Foreskin keratinocyte (primary cell): ENCODE measurements at places on chromosomes 1 and 21.

GRCh38 chr1:222543817-222544216, 4.1 kb downstream of the HHIPL2 start:
- no peak for DNase-seq

DNA sequence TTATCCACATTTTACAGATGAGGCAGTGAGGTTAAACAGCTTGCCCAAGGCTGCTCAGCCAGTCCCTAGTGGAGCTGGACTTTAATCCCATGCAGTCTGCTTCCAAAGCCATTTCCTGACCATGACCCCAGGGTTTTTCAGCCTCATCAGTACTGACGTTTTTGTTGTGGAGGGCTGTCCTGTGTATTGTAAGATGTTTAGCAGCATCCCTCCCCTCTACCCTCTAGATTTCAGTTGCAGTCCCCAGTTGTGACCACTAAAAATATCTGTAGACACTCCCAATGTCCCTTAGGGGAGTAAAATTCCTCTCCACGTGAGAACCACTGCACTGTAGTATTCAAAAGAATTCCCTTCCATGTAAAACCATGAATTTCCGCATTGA, 30.2 kb upstream of the C1orf105 start:
- no peak for DNase-seq

- peak; percentile 68 for DNase-seq
Observed at GRCh38 chr1:151416231-151416630, 16.9 kb downstream of the PSMB4 start.

DNA sequence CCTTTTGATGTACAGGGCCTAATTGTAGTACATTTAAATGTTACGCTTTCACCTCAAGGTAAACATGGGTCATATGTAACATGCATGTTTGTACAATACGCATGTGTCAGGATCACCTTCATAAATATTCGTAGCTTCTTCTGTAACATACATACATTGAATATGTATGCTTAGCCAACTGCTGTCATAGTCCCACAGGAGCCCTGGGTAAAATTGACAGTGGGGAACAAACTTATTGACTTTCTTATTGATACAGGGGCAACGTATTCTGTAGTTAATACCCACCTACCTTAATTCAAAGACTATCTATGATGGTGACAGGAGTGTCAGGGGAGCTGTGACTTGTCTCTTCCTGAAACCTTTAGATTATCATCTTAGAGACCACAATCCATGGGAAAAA, 3.7 kb upstream of the REN start:
- no peak for DNase-seq

- DNase-seq = peak; percentile 85
Observed at GRCh38 chr1:975896-976683, 5.8 kb downstream of the PERM1 start.

DNA sequence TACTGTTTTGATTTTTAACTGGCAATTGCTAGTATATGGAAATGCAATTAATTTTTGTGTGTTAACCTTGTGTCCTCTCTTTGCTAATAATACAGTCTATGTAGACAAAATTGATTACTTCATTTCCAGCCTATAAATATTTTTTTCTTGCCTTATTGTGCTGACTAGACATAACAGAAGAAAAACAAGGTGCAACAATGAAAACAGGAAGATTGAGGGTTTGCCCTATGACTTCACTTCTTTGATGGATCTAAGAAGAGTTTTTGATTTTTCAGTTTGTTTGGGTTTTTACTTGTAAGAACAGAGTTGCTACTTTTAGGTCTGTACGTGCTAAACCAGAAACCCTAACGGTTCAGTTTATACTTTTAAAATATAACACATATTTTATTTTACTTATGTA, 8.5 kb upstream of the CNIH4 start:
- DNase-seq = no peak

DNA sequence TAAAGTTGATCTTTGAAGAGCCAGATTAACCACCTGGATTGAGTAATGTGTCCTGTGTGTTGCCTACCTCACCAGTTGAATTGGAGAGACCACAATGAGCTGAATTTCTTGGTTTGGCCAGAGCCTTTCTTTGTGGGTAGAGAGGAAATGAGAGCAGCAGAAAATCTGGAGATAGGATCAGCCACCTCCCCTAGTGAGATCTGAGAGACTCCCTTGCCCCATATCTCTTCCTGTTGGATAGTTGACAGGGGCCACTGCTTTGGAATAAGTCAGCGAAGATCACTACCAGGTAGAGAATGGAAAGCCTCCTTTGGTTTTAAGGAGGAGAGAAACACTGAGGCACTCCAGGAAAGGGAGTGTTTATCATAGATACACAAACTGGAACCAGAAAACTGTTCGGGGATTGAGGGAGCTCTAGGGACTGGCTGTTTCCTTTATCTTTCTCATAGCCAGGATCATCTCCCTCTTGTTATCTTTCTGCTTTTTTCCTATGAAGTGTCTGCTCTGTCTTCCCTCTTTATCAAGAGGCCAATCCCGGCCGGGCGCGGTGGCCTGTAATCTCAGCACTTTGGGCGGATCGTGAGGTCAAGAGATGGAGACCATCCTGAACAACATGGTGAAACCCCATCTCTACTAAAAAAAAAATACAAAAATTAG, 21.3 kb upstream of the ZNF326 start:
- no peak for DNase-seq

- DNase-seq = no peak
Observed at GRCh38 chr1:29801003-29801402, 564.7 kb downstream of the PTPRU start.

GRCh38 chr1:231702804-231703203, 76.2 kb downstream of the DISC1 start:
- DNase-seq = peak; percentile 47

- peak; percentile 97 for DNase-seq
Observed at GRCh38 chr1:82388679-82389078, 587.9 kb downstream of the ADGRL2 start.

DNA sequence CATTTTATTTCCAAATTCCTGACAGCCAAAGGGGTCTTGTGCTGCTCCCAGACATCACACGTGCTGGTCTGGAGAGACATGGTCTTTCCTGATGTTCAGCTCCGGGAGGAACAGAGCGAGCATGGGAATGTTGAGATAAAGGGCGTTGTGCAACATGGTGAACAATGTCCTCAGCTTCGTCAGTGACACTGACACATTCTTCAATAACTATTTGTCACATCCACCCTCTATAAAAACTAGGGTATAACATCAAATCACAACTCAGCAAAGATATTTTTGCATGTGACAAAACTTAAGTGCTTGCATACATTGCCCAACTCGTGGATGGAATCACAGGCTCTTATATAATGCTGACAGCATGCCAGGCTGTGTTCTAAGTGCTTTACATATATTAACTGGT, 42.4 kb upstream of the GRHL3 start:
- DNase-seq = no peak

GRCh38 chr1:71252900-71253299, 172.1 kb upstream of the ZRANB2 start:
- DNase-seq = no peak

DNA sequence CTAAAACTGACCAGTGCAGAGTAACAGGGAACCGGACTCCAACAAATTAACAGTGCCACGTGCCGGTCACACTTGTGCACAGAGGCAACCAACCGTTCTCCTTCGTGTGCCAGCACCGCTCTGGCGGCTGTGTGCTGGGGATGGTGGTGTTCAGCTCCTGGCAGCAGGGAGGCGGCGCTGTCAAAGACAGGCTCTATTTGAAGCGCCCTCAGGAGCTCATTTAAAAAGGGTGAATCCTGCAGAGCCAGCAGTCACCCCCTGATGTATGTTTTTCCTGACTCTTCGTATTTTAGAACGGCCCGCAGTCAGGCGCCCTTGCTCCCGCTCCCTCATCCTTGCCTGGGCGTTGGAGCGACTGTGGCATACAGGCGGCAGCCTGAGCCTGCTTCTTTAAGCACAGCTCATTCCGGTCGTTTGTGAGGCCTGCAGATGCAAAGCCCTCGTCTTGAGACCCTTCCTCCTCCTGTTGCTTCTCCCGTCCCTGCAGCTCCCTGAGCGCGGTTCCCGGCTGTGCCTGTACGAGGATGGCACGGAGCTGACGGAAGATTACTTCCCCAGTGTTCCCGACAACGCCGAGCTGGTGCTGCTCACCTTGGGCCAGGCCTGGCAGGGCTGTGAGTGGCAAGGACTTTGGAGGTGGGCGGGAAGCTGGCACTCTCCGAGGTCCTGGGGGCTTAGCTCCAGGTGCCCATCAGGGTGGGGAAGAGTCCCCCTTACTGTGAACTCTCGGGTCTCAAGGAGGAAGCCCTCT, 1.1 kb downstream of the DFFB start:
- DNase-seq = peak; percentile 36
